Activated CD8-positive, alpha-beta memory T cell treated with anti-CD3 and anti-CD28 coated beads, Interleukin-2, amount 50 U/mL, for 4 hours (primary cell): ENCODE measurements at places on chromosomes 6 and 20.

- DNase-seq = no peak
These were observed 159.2 kb downstream of the UBE3D start for GRCh38 chr6:82906489-82906888.

DNA sequence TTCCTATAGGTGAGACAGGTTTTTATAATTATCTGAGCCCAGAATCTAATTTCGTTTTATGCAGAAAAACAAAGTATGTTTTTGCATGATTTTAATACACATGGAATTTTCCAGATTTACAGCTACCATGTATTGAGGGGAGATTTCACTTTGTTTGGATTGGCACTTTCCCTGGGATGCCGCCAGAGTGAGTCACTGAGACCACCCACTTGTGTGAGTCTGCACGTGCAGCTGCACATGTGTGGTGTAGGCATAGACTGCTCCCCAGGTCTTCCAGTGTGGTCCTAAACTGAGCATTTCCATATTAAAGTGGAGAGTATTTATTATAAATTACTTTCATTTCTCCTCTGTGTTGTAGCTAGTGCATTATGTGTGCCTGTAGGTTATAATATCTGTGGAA is 186.8 kb downstream of the UBE3D start:
- no peak for DNase-seq

DNA sequence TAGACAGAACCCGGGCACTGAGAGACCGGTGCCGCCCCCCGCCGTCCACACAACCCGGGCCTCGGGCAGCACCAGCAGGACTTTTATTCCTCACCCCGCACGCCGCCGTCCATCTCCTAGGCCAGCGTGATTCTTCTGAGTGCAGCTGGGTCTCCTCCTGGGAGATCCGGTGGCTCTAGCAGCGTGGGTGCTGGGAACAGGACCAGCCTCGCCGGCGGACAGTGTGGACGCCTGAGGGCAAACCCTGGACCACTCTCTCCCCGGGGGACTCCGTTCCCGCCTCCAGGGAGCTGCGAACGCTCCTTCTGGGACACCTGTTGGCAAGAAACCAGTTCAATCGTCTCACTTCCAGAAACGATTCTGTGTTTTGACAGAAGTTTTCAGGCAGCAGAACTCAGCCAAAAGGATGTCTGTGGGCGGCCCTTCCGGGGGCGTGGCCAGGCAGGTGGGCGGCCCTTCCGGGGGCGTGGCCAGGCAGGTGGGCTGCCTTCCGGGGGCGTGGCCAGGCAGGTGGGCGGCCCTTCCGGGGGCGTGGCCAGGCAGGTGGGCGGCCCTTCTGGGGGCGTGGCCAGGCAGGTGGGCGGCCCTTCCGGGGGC is 130.7 kb downstream of the DLL1 start:
- DNase-seq = no peak

DNA sequence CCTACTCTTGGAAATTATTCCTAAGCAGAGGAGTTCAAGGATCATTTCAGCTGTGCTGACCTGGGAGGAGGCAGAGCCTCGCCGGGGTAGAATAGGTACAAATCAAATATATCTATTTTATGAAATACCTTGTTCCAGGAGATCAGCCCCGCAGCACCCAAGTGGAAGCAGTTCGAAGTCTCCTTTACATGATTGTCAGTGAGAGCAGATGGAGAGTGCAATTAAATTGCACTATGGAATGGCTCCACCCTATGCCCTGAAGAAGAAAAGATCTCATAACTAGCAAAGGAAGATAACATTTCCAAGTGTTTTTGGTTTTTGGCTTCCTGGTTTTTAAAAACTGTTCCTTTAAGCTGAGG is 31.4 kb downstream of the DUSP22 start:
- no peak for DNase-seq

GRCh38 chr6:39062014-39062740 is 13.6 kb downstream of the GLP1R start:
- no peak for DNase-seq

GRCh38 chr6:131950767-131951575 is at the start of gene CCN2:
CCN2 (minus strand) TSS chr6:131951372; CDS start chr6:131951172, 200 bp downstream.
- DNase-seq = no peak

GRCh38 chr6:6725468-6726209 is 137.1 kb downstream of the LY86 start:
- no peak for DNase-seq

GRCh38 chr6:148295261-148295887 is 47.3 kb upstream of the SASH1 start:
- DNase-seq = no peak

GRCh38 chr6:46909371-46909770 is 12.4 kb downstream of the ADGRF5 start:
- no peak for DNase-seq

GRCh38 chr20:41304002-41304401 is 13.5 kb downstream of the ZHX3 start:
- DNase-seq = no peak

- no peak for DNase-seq
These were observed 527.4 kb downstream of the HACE1 start for GRCh38 chr6:104332364-104332763.

DNA sequence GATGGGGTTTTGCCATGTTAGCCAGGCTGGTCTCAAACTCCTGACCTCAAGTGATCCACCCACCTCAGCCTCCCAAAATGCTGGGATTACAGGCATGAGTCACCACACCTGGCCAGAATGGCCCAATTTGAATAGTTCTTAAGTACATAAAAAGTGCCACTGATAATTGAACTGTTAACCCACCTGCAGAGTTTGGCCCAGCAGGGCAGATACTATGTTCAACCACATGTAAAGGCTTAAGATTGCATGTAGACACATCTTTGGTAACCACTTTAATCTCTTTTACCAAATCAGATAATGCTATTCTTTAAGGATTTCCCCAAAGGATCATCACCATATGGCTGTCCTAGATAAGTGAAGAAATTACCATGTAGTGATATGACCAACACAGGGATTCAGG is 21.3 kb upstream of the SGK1 start:
- DNase-seq = no peak

DNA sequence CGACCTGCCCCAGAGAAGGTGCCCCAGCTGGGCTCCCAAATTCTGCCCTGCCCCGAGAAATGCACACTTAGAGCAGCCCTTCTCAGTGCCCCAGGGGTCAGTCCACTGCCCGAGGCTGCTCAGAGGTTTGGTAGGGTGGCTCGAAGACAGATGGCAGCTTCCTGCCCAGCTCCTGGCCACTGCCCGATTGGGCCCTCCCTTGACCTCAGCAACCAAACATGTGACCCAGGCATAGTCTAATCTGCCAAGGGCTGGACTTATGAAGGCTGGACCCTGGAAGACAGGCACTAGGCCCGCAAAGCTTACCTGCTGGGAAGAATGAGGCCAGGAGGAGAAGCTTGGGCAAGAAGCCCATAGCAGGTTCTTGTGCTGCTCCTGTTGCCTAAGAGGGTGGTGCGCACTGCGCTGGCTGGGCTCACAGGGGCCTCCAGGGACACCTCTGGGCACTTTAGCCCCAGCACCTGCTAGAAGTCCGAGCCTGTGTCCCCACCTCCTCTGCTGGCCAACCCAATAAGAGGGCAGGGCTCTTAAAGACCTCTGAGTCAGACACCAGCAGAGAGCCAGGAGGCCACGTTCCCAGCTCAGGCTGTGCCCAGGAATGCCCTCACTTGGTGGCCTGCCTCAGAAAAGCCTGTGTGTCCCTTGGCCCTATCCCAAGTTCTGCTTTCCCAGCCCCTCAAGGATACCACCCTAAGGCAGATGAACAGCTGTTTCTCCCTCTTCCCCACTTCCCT is 5.5 kb downstream of the SIGLEC1 start:
- no peak for DNase-seq

GRCh38 chr6:108742041-108742440 is 106.2 kb upstream of the ARMC2 start:
- no peak for DNase-seq

GRCh38 chr6:7628479-7628878 is 38.5 kb downstream of the SNRNP48 start:
- DNase-seq = no peak

GRCh38 chr20:21681234-21681921 is 24.1 kb upstream of the PAX1 start:
- no peak for DNase-seq

DNA sequence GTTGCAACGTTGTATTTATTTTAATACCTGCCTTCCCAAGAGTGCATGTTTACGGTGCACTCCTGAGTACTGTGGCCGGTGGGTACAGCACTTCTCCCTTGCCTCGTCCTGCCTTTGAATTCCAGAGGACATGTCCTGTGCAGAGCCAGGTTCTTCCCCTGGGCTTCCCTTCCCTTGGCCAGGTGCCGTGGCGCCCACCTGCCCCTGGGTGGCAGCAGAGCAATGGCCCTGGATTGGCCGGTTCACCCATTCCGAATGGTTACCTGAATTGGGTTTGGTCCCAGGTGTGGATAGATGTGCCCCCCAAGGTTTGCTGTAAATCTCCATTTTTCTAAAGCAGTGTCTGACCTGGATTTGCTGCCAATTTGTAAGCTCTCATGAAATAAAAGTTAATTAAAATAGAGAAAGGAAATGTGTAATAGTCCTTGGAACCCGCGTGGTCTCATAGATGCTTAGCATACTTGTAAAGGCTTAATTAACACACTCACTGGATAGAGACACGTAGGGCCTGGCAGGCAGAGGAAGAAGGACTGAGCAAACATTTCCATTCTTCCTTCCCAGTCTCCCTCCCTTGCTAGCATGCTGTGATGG is 40.6 kb downstream of the DTD1 start:
- peak; percentile 19 for DNase-seq

DNA sequence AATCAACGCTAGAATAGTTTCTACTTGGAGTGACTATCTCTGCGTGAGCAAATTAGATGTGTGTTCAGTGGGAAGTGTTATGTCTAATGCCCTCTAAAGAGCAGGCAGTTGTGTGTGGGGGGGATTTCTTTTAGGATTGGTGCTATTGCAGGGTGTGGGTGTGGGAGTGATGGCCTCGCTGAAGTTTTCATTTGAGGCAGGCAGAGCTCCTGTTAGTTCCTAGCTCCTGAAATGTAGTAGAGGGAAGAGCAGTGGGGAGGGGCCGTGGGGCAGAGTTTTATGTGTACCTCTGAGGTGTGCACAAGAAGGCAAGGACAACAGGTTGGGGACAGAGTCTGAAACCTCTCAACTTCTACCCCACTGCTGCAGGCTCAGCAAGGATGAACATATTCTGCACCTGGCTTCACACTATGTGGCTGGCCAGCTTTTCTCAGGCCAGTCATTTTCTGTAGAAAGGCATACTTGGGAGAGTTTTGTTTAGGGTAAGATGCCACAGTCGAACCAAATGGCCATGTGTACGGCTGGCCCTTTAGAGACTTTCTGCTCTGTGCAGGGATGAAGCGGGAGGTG is 229.2 kb upstream of the SUPT3H start:
- no peak for DNase-seq

GRCh38 chr6:99073223-99073622 is 125.5 kb upstream of the FBXL4 start:
- no peak for DNase-seq

GRCh38 chr6:40419377-40419776 is 167.8 kb downstream of the LRFN2 start:
- no peak for DNase-seq

GRCh38 chr6:144298194-144298593 is 13.1 kb downstream of the UTRN start:
- no peak for DNase-seq

DNA sequence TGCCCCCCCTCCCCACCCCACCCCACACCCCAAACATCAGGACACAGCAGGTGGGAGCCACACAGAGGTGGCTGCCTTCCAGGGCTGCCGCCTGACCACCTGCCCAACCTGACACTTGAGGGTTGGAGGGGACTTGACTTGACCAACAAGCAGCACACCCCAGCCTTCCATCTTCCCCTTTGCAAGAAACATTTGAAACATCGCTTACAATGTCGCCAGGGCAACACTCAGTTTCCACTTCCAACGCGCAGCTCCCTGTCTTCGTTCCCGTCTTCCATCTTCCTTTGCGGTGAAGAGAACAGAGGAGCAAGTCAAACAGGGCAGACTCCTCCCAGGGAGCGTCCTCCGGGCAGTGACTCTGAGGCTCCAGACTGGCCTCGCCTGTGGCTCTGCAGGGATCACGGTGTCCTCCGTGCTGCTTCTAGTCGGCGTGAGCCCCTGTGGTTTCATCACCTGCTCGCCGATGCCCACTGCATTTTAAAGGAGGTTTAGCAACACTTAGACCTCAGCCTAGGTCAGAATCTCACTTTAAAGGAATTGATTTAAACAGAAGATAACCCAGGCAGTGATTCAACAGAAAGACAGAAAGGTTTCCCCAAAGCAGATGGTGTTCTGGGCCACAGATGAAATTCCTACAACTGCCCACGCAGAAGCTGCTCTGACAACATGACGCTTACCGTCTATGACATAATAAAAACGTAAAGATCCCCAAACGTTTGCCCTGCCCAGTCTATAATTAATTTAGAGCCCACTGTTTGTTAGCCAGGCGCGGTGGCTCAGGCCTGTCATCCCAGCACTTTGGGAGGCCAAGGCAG is 130.8 kb downstream of the TAF4 start:
- DNase-seq = no peak

DNA sequence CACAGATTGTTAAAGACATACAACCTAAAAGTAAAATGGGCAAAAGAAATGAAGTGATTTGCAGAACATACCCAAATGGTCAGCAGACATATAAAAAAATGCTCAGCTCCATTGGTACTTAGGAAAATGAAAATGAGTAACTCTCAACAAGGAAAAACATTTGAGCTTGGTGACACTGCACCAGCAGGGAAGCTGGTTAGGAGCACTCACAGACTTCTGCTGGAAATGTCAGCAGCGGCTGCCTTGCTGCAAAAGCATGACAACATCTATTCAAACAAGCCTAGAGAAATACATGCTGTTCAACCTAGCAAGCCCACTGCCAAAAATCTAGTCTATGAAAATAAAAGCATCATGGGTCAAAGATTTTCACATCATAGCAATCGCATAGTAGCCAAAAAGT is 99.0 kb upstream of the FOXQ1 start:
- DNase-seq = no peak

GRCh38 chr6:34333858-34334257 is 58.6 kb downstream of the NUDT3 start:
- DNase-seq = no peak

GRCh38 chr6:15653581-15653980 is 9.2 kb downstream of the DTNBP1 start:
- no peak for DNase-seq

DNA sequence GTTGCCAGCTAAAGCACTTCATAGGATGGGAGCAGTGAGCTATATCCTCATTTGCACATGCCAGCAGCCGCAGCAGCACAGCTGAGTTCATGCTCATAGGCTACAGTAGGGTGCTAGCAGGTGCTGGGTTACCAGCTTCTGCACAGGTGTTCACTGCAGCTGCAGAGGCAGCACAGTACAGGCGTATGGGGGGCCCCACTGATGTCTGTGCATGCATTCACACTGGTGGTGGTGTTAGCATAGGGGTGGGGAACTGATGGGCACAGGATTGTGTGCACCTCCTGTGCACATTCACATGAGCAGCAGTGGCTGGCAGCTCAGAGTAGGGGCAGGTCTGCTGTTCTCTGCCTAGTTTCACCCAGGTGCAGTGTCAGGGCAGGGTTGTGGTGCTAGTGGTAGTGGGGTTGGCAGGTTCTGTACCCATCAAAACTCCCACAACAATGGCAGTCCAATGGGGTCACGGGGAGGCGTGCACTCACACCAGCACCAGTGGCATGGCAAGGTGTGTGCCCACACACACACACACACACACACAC is 58.9 kb upstream of the IRAK1BP1 start:
- no peak for DNase-seq

- DNase-seq = no peak
These were observed 967 bp downstream of the KIAA0408 start for GRCh38 chr6:127458222-127458621.

GRCh38 chr6:146890644-146891434 is 292.1 kb downstream of the ADGB start:
- DNase-seq = no peak
